H7 (cell line): ENCODE measurements at places on chromosomes 7 and 10.

DNA sequence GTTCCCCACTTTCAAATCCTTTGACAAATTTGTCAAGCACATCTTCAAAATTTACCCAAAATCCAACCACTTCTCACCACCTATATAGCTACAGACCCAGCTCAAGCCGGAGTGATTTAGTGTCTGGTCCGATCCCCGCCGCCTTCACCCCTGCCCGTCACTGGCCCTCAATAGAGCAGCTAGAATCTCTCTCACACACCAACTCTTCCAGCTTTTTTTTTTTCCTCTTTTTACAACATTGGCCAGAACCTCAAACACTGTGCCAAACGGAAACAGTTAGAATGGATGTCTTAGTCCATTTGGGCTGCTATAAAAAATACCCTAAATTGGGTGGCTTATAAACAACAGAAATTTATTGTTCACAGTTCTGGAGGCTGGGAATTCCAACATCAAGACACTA, 41.1 kb upstream of the TMEM72 start:
- DNase-seq: no peak

GRCh38 chr10:47336387-47337134, 11.6 kb upstream of the RBP3 start:
- DNase-seq: no peak

DNA sequence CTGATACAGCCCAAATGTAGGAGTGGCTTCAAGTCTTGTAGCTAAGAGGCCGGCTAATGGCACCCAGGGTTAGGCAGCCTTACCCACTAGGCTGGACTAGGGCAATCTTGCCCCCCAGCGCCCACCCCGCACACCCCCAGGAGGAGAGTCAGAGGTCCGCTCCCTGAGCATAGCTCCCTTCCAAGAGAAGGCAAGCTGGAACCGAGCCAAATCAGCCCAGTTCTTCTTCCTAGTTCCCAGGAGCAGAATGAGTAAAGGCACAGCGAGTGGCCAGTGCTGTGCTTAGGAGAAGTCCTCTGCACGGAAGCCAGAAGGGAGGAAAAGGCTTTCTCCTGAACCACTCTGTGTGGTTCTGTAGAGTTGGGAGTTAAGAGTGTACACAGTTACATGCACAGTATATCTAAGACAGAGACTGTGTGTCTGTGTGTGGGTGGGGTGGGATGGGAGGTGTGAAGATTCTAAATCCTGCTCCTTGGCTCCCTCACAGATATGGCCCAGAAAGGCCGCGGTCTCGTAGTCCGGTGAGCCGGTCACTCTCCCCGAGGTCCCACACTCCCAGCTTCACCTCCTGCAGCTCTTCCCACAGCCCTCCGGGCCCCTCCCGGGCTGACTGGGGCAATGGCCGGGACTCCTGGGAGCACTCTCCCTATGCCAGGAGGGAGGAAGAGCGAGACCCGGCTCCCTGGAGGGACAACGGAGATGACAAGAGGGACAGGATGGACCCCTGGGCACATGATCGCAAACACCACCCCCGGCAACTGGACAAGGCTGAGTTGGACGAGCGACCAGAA, 59.7 kb upstream of the PDCD4 start:
- DNase-seq: no peak

DNA sequence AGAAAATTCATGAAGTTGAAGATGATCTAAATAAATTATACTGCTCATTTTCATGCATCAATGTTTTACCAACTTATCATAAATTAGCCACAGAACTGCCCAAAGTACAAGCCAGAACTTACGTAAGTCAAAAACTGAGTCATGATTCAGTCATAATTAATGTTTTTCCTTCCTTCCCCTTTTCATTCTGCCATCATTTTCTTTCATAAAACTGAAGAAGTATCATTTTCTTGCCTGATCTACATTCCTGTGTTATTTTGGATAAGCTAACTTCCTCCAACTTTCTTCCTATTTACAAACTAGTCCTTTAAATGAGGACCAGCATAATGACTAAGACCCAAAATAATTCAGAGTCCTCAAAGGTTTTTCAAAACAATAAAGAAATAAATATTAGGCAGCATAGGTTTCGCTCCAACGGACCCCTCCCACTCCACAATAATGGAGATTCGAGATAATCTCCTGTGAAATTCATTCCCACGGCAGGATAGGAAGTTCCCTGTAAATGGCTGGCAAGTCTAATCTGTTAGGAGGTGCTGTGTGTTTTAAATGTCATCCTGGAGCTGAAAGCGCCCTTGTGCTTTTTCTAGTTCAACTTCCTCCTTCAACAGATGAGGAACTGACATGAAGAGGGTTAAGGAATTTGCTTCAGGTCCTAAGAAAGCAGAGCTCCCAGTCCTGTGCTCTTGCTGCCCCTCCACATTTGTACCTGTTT, 218.9 kb downstream of the DOCK4 start:
- no peak for DNase-seq

GRCh38 chr10:63206576-63206975, 73.4 kb downstream of the NRBF2 start:
- DNase-seq: no peak
